Gastrocnemius medialis (tissue), 4 donors: ENCODE measurements at places on chromosomes 3 and 15. TPM values are rescaled to one million over a fixed set of nuclear protein-coding genes. Genes with fewer than 3 reads are reported as not detected.

Gene IL16
- total RNA-seq, result 4.5 TPM

Gene GATA2
- total RNA-seq, result 12.7 TPM

- DNase-seq, result no peak
Observed at GRCh38 chr3:182058488-182058887, 346.8 kb downstream of the SOX2 start.

- no peak for DNase-seq
Observed at GRCh38 chr3:189049458-189050236, 122.1 kb upstream of the TPRG1 start.

Gene IL12A
- not detected for total RNA-seq

GRCh38 chr3:141328286-141329166 is 39.8 kb upstream of the ZBTB38 start:
- no peak for DNase-seq

Gene TF
- not detected for total RNA-seq

Gene SLC6A1
- 0.36 TPM for total RNA-seq
